ENCODE measurements at places on chromosomes 12 and 14.

DNA sequence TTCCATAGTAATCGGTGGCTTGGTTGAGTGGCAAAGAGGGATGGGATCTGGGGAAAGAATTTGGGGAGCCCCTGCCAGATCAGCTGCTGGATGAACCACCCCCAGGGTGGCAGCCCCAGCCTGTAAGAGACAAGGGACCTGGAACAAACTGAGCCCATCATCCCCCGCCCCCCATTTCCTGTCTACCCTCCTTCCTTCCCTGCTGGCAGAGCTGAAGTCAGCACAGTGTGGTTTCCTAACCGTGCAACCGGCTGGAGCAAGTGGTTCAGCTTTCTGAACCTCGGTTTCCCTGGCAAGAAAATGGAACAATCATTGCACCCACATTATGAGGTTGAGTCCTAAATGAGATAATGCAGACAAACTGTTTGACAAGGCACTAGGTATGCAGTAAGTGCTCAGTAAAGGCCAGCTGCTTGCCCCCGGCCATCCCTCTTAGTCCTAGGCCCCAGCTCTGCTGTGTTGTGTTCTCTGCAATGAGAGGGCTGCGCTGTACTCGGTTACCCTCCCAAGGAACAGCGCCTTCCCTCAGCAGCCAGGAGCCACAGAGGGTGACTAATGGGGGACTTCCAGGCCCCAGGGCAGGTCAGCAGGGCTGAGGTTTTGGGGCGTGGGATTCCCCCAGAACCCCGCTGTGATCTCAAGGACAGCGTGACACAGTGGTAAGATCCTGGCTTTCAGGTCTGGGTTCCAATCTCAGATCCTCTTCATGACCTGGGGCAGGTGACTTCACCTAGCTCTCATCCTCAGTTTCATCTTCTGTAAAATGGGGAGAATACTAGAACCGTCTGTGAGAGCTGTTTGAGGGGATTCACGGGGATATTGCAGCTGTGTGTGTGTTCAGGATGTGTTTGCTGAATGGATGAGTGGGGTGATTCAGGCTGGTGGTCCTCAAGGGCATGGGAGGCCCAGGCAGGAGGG, 16.5 kb downstream of the SELPLG start:
- DNase-seq: peak; percentile 93
- no peaks in the 10 kb centered on the region for H3K27me3 ChIP-seq
- H3K4me1 ChIP-seq: peaks cover 54% of the 10 kb centered on the region
- peak overlapping the region; percentile 57 for H3K4me3 ChIP-seq
- peaks cover 8% of the 10 kb centered on the region for H3K36me3 ChIP-seq

DNA sequence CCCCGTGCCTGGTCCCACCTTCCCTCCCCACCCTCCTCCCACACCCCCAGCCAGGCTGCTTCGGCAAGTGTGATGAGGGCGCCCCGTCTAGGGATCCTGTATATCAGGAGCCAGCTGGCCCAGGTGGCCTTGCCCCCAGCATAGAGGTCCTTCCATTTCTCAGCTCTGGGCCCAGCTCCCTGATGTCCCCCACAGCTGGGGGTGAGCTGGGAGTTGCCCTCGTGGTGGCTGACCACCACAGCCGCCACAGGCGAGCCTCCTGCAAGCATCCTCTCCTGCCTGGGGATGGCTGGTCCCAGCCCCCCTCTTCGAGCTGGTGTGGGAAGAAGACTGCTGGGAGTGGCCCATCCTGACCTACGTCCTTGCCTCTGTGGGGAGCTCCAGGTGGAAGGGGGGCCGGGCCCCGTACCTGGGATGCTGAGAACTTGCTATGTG, 7.4 kb downstream of the ASPG start:
- H3K27ac ChIP-seq: peak overlapping the region; percentile 81
- no peak for DNase-seq
- peaks cover 5% of the 10 kb centered on the region for H3K4me1 ChIP-seq
- H3K4me3 ChIP-seq: no peak overlapping the region
- H3K36me3 ChIP-seq: no peaks in the 10 kb centered on the region

- no peak for DNase-seq
- H3K4me1 ChIP-seq: no peaks in the 10 kb centered on the region
- H3K27me3 ChIP-seq: peaks cover 29% of the 10 kb centered on the region
- no peaks in the 10 kb centered on the region for H3K36me3 ChIP-seq
- H3K27ac ChIP-seq: no peak overlapping the region
These were observed 188.2 kb downstream of the TSPAN9 start for GRCh38 chr12:3265406-3265805.

DNA sequence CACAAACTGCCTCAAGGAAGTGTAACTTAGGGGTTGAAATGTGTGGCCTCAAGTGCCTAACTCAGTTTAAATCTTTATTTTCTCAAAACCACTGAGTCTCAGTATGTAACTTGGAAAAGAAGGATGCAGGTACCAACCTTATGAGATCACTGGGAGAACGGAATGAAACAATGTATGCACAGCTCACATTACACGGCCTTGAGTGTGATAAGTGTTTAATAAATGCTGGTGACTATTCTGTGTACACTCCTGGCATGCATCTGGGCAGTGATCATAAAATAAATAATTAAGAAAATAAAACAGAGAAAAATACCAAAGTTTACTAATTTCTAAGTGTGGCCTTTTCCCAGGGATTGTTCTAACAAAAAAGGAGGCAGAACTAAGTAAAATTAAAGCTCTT, 974.5 kb upstream of the FLRT2 start:
- H3K27me3 ChIP-seq: no peaks in the 10 kb centered on the region
- no peaks in the 10 kb centered on the region for H3K4me1 ChIP-seq
- no peaks in the 10 kb centered on the region for H3K36me3 ChIP-seq

DNA sequence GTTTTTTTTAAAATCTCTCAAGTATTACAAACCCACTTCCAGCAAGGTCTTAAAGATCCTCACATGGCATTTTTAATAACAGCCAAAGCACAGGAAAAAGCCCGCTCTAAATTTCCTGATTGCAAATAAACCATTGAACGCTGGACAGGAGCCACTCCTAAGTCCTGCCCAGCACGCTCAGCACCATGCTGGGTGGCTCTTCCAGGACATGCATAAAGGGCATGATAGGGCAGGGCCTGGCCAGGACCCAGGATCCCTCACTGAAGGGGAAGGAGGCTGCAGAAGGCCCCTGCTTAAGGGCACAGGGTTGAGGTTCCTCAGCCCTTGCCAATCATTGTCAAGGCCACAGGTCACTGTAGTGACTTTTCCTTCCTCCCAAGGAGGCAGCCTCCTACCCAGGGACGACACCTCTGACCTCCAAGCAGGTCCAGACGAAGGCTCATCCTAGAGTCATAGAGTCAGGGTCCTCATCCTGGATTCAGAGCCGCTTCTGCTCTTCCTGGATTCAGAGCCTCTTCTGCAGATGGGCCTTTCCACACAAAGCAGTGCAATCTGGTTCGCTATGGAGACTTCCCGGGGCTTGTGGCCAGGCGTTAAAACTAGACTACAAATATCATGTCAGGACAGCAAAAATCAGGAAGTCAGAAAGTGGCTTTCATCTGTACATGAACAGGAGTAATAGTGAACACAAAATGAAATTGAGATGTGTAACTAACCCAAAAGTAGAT, 123.8 kb downstream of the GCH1 start:
- H3K36me3 ChIP-seq: peaks cover 9% of the 10 kb centered on the region
- no peak overlapping the region for H3K4me3 ChIP-seq
- H3K27me3 ChIP-seq: no peaks in the 10 kb centered on the region

DNA sequence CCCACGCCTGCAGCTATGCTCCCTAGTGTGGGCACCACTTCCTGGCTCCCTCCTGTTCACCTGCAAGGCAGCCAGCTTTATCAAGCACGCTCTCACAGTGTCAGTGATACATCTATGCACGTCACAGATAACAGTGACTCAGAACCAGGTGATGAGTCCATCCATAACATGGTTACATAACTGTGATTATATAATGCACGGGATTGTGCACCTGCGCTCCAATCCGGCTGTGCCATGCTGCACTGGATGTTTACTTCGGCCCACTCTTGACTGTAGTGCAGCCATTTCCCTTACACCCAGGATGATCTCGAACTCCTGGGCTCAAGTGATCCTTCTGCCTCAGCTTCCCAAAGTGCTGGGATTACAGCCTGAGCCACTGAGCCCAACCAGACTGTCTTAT, 38.4 kb upstream of the CEP83 start:
- no peak overlapping the region for H3K4me3 ChIP-seq
- H3K27me3 ChIP-seq: no peaks in the 10 kb centered on the region
- H3K4me1 ChIP-seq: peaks cover 14% of the 10 kb centered on the region
- H3K36me3 ChIP-seq: peaks cover 12% of the 10 kb centered on the region
- H3K27ac ChIP-seq: no peak overlapping the region
- DNase-seq: no peak

- peaks cover 6% of the 10 kb centered on the region for H3K4me1 ChIP-seq
- H3K27ac ChIP-seq: peak within 1 kb of the TSS; percentile 78
- no peaks in the 10 kb centered on the region for H3K36me3 ChIP-seq
- peak; percentile 67 for DNase-seq
These were observed at the start of gene KLHDC1 for GRCh38 chr14:49692811-49693734. KLHDC1 (plus strand) TSS chr14:49693120; CDS start chr14:49693195, 75 bp downstream.

GRCh38 chr12:15152456-15152855, 68.8 kb downstream of the RERG start:
- no peaks in the 10 kb centered on the region for H3K4me1 ChIP-seq
- H3K36me3 ChIP-seq: no peaks in the 10 kb centered on the region
- no peak overlapping the region for H3K27ac ChIP-seq
- DNase-seq: no peak
- peaks cover 4% of the 10 kb centered on the region for H3K27me3 ChIP-seq

DNA sequence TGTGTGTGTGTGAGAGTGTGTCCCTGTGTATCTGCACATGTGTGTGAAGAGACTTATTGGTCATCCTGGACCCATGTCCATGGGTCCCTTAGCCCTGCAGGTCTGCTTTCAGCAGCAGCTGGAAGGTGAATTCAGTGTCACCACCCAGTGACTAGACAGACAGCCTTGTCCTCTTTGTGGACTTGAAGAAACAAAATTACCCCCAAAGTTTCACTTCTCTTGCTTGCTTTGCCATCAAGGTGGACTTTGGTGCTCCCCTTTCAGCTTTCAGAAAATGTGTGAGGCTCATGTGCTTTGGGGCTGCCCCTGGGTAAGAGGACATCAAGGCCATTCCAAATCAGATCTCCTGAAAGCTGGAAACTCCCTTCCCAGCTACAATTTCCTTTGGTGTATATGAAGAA, 1063.8 kb downstream of the BCL11B start:
- DNase-seq: no peak
- H3K4me3 ChIP-seq: no peak overlapping the region
- H3K27me3 ChIP-seq: no peaks in the 10 kb centered on the region
- H3K4me1 ChIP-seq: no peaks in the 10 kb centered on the region
- no peaks in the 10 kb centered on the region for H3K36me3 ChIP-seq
- no peak overlapping the region for H3K27ac ChIP-seq

DNA sequence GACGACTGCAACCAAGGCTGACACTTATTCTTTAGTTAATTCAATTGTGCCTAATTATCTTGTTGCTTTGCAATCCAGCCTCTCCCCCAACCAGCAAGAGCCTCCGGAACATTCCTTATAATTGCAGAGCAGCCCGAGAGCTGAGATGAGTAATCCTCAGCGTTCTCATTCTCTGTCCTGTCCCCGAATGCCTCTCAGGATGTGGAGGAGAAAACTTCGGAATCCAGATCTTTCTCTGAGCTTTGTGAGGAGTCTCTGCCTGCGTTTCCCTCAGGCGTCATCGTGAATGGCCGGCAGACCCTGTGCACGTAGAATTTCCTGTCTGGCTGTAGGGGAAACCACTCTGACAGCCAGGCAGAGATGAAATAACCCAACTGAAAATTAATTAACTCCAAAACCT, 160.5 kb upstream of the DIO3 start:
- no peaks in the 10 kb centered on the region for H3K36me3 ChIP-seq
- no peak overlapping the region for H3K27ac ChIP-seq
- peaks cover 59% of the 10 kb centered on the region for H3K27me3 ChIP-seq

- H3K27ac ChIP-seq: no peak overlapping the region
- no peaks in the 10 kb centered on the region for H3K4me1 ChIP-seq
- no peaks in the 10 kb centered on the region for H3K27me3 ChIP-seq
- no peaks in the 10 kb centered on the region for H3K36me3 ChIP-seq
- H3K4me3 ChIP-seq: no peak overlapping the region
These were observed 30.6 kb downstream of the RASSF9 start for GRCh38 chr12:85805654-85806053.

DNA sequence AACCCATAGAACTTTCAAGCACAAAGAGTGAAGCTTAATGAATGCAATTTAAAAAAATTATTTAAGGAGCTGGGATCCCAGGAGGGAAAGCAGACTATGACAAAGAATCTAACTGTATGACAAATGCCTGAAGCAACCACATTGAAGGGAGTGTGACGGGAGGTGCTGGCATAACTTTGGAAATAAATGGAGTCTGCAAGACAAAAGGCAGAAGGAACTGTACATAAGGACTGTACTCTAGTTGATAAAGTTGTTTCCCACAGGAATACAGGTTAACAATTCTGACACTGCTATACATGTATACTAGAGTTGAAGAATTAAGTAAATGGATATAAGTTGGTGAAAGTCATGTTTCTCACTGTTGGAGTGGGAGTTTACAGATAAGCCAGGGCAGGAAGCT, 41.2 kb upstream of the WSCD2 start:
- no peak overlapping the region for H3K4me3 ChIP-seq
- no peak overlapping the region for H3K27ac ChIP-seq
- H3K4me1 ChIP-seq: no peaks in the 10 kb centered on the region

- H3K27ac ChIP-seq: no peak overlapping the region
- H3K4me1 ChIP-seq: no peaks in the 10 kb centered on the region
- no peak overlapping the region for H3K4me3 ChIP-seq
- no peak for DNase-seq
These were observed 585.6 kb upstream of the MIS18BP1 start for GRCh38 chr14:45838597-45838996.

- H3K4me1 ChIP-seq: peaks cover 11% of the 10 kb centered on the region
- H3K27me3 ChIP-seq: peaks cover 43% of the 10 kb centered on the region
- H3K4me3 ChIP-seq: no peak overlapping the region
- no peak for DNase-seq
These were observed 374 bp downstream of the CYP46A1 start for GRCh38 chr14:99684410-99684934.

DNA sequence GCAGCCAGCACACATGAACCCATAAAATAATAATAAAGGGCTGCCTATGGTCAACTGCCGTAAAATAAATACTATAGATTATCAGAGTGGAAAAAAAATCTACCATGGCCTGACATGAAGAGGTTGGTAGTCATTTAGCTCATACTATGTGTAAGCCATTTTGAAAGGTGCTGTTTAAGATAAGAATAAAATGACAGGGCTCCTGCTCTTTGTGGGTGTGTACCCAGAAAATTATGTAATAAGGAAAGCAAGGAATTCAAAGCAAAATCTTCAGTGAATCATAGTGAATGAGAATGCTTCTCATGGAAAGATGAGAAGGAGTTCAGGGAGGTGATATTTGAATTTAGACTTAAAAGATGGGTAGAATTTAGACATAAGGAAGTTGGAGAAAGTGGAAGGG, 42.9 kb upstream of the PPM1H start:
- H3K27me3 ChIP-seq: no peaks in the 10 kb centered on the region
- no peaks in the 10 kb centered on the region for H3K4me1 ChIP-seq
- H3K4me3 ChIP-seq: no peak overlapping the region
- no peaks in the 10 kb centered on the region for H3K36me3 ChIP-seq
- no peak for DNase-seq
- no peak overlapping the region for H3K27ac ChIP-seq

DNA sequence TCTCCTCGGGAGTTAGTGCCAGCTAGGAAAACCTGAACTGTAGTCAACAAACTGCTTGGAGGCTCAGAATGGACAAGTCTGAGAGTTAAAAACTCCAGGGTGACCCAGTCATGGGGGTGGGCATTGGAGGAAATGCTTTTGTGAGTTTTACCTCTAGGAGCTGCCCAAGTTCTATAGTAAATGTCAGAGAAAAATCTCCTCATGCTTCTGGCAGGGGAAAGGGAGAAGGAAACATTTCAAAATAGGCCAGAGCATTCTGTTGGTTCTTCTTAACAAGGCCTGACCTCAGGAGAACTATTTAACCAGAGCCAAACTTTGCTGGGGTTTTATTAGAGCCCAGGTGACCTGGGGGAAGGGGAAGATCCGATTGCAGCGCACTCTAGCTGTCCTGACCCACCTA, 12.3 kb downstream of the NINJ2 start:
- H3K27me3 ChIP-seq: no peaks in the 10 kb centered on the region
- peaks cover 6% of the 10 kb centered on the region for H3K36me3 ChIP-seq
- H3K27ac ChIP-seq: no peak overlapping the region
- DNase-seq: no peak

All from stimulated activated naive B cell treated with anti-CD40 and anti-IgM and Interleukin-4, amounts not matched to agents 10 μg/mL and 1 μg/mL and 100 μg/mL, for 72 hours (primary cell).